NCI-H2171 treated with DMSO at 0.1 percent for 48 hours (cell line): ENCODE measurements at places on chromosomes 7 and 10.

GRCh38 chr7:67912437-67912836, 915.8 kb downstream of the TYW1 start:
- no peak for DNase-seq

DNA sequence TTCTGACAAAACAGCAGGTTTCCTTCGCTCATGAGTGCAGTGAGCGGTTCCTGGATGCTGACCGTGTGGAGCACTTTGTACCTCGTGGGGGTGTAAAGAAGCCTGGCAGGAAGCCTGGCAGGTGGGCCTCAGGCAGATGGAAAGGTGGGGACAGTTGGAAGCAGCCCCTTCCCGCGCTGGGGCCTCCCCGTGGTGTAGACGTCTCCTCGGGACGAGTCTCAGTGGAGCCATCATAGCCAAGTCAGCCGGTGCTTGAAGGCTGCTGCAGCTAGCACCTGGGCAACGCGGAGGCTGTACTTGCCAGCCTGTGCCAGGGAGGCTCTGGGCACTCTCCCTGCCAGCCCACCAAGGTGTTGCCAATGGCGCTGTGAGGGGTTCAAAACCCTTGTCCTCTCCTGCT, 154.5 kb downstream of the WDR37 start:
- no peak for DNase-seq

- DNase-seq: no peak
Observed at GRCh38 chr7:82507365-82507975, 63.9 kb upstream of the CACNA2D1 start.

DNA sequence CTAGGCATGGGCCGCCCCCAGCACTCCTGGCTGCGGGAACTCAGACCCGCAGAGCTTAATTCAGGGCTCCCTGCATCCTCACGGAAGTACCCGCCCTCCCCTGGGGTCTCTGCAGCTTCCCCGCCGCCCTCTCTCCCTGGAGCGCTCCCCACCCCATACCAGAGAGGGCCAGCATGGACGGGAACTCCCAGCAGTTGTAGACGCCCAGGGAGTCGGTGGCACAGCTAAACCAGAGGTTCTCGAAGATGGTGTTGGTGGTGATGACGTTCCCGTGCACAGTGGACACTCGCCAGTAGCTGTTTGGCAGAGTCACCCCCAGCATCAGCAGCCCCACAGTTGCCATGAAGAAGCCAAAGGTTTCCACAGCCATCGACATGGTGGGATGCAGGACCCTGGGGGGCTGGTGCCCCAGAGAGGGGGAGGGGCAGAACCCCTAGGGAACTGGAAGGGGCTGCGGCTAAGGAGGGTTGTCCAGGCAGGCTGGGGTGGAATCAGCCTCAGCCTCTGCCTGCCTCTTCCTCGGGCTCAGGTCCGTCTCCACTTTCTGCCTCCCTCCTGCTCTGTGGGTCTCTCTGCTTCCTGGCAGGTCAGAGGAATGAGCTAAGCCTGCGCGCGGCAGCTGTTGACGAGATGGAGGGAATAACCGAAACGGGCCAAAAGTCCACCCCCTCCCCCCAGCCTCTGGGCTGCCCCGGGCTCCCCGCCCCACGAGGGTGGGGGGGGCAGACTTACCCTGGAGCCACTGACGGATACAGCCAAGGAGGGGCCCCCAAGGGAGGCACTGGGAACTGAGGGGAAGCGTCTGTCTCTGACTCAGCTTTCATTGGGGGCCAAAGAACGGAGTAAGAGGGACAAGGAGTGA, at the start of gene CLDN15:
CLDN15 (minus strand) TSS at position 597 of the 862 bp plus-strand sequence; CDS start at position 376, 221 bp downstream.
- DNase-seq: peak; percentile 22

DNA sequence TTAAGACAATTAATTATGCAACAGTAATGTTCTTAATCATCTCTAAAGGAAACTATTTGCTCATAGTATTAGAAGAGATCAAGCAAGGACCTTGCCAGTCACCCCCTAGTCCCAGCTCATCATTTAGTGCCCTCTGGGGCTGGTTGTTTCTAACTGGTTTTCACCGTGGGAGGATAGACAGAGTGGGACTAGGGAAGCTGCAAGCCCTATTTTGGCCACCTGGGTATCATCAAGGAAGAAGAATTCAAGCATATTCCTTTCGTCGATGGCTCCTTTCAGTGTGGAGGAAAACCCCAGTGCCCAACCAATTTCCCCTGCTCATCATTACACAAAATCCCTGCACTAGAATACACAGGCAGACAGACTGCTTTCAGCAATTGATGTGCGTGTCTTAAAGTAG, 30.6 kb upstream of the FGFR2 start:
- no peak for DNase-seq

DNA sequence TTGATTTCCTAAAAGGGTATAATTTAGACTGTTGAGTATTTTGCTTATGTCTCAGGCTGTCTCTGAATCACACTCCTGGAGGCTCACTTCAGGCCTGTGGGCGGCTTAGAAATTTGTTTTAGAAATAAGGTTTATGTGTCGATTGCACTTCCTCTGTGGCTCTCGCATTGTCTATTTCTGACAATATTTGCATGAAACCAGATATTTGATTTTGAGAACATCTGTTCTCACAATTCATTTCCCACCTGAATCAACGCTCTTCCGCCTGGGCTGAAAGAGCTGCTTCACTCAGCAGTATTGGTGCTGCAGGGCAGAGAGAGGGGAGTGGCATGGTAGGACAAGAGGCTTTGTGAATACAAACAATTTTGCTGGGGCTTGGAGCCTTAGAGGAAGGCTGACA, 262.0 kb downstream of the ADRA2A start:
- no peak for DNase-seq

DNA sequence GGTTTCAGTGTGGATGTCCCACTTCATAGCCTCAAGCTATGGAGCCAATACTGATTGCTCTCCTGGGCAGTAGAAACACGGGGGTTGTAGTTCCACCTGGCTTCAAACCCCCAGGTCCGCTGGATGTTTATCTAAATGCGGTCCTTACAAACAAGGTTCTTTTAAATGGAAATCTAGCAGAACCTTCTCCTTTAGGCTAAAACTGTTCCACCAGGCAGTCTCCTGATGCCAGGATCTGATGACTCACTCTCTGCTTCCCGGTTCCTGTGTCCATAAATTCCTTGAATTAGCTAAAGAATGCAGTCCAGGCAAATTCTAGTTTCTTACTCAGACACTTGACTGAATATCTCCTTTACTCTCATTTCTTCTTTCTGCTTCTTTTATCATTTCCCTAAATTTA, 108.4 kb upstream of the FAM3C start:
- DNase-seq: no peak

GRCh38 chr10:119737823-119738222, 12.0 kb downstream of the INPP5F start:
- DNase-seq: no peak

DNA sequence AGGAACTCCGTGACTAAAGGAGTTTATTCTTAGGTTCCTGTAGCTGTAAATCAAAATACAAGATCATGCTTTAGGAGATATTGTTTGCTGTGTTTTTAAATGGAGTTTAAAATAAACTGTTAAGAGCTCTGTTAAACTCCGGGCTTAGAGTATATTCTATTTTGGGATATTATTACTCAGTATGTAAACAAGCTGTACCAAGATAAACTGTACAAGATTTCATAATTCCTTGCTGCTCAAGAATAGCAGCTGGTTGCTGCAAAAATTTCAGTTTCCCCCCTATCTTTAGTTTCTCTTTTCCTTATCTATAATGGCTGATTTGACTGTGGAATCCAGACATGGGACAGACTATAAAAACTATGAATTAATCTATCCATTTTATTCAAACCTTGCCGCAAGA, 215.7 kb downstream of the HTR7 start:
- no peak for DNase-seq

- DNase-seq: no peak
Observed at GRCh38 chr10:92121686-92122492, 169.0 kb downstream of the CPEB3 start.

DNA sequence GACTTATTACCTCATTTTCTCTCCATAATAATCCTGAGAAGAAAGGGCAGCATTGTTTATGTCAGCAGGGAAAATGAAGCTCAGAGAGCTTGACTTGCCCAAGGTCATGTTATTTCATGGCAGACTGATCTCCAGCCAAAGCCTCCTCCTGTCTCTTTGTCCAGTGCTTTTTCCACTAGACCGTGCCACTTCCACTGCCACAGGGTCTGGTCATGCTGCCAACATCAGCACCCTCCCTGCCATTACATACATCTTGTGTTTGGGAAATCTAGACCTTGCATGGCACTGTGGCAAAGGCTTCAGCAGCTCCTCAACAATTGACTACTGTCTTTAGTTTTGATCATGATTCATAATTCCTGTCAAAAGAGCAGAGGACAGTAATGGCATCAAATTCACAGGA, 25.1 kb downstream of the NRCAM start:
- no peak for DNase-seq

DNA sequence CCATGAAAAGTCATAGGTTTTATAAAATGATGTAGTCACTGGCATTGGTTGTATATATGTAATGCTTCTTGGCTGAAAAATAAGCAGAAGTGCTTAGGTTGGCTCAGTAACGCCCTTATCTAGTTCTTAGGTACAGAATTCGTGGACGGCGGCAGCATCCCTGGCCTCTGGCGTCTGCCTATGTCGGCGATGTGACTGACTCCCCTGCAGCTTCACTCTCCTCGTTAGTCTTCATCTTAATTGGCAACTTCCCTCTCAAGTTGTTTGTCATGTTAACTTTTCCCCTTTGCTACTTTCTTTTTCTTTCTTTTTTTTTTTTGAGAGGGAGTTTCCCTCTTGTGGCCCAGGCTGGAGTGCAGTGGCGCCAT, 18.5 kb downstream of the CHST12 start:
- no peak for DNase-seq

GRCh38 chr7:44636041-44636584, 29.7 kb downstream of the OGDH start:
- DNase-seq: no peak

DNA sequence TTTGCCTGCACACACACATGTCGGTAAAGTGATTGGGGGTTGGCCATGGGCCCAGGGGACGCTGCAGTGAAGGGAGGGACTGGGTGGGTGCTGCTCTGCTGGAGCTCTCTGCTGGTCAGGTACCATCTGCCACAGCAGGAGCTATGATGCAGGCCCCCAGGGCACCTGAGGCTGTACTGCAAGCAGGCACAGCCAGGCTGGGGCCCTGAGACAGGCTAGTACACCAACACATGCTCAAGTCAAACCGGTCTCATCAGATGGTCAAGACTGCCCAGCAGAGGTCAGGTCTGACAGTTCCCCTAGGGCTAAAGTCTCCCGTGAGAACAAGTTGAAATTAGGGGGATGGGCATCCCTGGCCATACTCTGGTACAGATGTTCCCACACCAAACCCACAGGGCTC, 118.3 kb upstream of the THSD7A start:
- no peak for DNase-seq

DNA sequence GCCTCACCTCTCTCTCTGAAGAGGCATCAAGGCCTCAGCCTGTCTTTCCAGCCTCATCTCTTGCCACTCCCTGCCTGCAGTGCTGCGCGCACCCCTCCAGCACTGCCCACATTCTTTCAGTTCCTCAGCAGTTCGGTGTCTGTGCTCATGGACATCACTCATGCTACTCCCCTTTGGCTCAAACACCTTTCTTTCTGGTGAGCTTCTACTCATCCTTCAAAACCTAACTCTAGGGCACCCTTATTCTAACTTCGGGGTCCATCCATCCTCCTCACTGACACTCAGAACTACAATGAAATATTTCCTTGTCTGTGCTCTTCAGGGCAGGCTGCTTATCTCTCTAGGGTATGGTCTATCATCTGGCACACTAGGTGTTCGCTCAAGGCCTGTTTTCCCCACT, 169.9 kb upstream of the BMPER start:
- no peak for DNase-seq

DNA sequence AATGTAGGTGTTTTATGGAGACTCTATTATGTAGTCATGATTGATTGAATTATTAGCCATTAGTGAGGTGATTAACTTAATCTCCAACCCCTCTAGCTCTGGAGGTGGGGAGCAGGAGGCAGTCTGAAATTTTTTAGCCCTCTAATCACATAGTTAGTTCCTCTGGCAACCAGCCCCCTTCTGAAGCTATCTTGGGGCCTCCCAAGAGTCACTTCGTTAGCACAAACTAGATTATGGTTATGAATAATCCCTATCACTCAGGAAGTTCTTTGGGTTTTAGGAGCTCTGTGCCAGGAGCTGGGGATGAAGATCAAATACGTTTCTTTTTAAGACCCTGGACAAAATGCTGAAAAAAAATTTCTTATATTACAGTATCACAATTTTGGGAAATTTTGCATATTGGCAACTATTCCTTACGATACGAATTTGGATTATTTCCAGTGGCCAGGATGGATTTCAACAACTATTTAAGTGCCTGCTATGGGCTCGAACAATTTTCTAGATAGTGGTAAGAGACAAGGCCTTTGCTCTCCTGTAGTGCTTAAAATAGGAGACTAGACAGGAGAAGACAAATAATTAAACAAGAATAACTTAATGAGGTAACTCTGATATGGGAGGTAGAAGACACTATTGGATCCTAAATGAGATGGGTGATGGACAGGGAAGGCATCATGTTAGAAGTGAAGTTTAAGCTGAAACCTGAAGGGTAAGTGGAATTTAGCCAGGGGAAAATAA, 52.9 kb downstream of the BTAF1 start:
- no peak for DNase-seq
